NCI-H1694 (cell line): ENCODE measurements at places on chromosomes 12 and 14.

GRCh38 chr14:55807053-55807880 lies 227.3 kb downstream of the KTN1 start:
- DNase-seq: peak; percentile 82

DNA sequence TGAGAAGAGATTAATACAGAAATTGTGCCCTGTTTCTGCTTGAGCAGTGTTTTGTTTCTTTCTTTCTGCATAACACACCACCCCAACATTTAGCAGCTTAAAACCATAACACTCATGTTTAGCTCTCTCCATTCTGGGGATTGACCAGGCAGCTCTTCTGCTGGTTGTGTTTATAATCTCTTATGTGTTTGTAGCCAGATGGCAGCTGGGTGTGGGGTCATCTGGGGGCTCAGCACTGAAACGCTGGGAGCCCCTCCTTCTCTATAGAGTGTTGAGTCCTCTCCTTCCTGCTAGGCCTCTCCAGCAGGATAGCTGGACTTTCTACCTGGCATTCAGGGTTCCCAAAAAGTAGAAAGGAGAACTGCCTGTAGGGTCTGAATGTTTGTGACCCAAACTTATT lies 270.6 kb downstream of the TTC8 start:
- no peak for DNase-seq

GRCh38 chr12:44021471-44021971 lies 185.6 kb downstream of the TMEM117 start:
- DNase-seq: no peak

GRCh38 chr14:23452237-23452636 lies 16.8 kb upstream of the MYH7 start:
- DNase-seq: no peak

- no peak for DNase-seq
Observed at GRCh38 chr14:94119071-94119470, 8.5 kb downstream of the IFI27 start.

GRCh38 chr12:19234981-19235871 lies 105.7 kb downstream of the PLEKHA5 start:
- DNase-seq: no peak

- DNase-seq: no peak
Observed at GRCh38 chr12:121033625-121034349, 5.3 kb downstream of the OASL start.

- no peak for DNase-seq
Observed at GRCh38 chr12:20474443-20474842, 106.1 kb downstream of the PDE3A start.

GRCh38 chr14:78028471-78028870 lies 141.7 kb upstream of the NRXN3 start:
- DNase-seq: no peak

DNA sequence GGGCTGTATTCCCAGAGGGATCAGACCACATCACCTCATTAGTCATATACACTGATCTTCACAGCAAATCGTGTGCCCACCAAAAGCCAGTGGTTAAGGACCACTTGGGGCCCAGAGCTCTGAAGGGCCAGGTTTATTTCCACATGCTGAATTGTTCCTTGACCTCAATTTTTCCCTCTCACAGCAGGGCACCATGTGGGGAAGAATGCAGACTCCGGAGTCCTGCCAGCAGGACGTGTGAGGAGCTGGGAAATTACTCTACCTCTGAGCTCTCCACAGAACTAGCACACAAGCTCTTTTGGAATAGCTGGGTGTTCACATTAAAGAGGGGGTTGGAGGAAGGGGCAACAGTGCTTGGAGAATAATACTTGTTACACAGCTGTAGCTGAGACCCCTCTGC lies 57.6 kb upstream of the SEL1L start:
- DNase-seq: no peak

GRCh38 chr12:116631619-116632018 lies 72.4 kb downstream of the MAP1LC3B2 start:
- no peak for DNase-seq

GRCh38 chr12:43903686-43904085 lies 67.8 kb downstream of the TMEM117 start:
- DNase-seq: no peak

DNA sequence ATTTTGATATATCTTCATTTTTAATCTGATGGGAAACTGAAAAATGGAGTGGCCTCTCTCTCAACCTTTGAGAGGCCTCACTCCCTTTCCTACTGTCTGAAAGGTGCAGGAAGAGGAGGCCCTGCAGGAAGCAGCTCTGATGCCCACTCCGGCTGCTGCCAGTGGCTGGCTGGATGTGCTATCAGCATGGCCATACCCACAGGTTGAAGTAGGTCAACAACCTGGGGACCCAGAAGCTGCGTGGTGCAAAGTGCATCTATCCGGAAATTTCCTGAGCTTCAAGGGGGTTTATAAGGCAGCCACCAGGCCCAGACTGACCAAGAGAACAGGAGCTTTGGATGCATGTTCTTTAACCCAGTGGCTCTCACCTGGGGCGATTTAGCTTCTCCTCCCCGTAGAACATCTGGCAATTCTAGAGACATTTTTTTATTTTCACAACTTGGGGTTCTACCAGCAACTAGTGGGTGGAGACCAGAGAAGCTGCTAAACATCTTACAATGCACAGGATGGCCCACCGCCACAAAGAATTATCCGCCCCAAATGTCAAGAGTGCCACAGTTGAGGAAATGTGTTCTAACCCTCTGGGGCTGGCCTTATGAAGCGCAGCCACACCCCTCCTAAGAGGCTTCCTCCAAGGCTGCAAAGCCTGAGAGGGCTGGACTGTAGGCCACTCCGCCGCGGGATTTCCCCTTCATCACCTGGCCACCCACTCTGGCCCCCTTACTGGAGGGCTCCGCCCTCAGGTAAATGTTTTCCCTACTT lies 8.2 kb upstream of the BATF start:
- DNase-seq: no peak

- no peak for DNase-seq
Observed at GRCh38 chr12:6326316-6327228, 15.3 kb downstream of the TNFRSF1A start.

DNA sequence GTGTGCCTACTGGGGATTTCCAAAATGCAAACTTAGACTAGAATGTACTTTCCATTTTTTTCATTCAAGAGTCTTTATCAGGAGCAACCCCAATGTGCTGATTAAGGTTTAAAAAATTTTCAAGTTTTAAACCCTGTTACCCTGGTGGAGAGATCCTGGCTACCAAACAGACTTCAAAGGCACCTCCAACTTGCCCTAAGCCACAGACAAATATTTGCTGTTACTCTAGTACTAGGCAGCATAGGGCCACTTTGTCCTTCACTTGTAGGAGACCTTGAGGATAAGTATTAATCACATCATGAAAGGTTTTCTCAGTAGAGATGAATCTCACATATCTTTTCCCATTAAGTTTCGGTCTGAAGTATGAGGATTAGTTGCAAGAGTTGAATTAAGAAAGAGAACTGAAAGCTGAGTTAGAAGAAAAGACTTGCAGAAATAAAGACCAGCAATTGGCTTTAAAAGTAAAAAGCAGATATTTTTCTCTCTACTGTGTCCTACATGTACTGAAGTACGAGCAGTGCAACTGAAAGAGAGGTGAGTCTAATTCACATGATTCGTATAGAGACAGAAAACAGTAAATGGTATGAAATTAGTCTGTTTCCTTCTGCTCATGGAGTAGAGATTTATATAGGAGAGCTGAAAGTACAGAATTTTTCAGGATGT lies 28.3 kb downstream of the NTN4 start:
- DNase-seq: no peak

DNA sequence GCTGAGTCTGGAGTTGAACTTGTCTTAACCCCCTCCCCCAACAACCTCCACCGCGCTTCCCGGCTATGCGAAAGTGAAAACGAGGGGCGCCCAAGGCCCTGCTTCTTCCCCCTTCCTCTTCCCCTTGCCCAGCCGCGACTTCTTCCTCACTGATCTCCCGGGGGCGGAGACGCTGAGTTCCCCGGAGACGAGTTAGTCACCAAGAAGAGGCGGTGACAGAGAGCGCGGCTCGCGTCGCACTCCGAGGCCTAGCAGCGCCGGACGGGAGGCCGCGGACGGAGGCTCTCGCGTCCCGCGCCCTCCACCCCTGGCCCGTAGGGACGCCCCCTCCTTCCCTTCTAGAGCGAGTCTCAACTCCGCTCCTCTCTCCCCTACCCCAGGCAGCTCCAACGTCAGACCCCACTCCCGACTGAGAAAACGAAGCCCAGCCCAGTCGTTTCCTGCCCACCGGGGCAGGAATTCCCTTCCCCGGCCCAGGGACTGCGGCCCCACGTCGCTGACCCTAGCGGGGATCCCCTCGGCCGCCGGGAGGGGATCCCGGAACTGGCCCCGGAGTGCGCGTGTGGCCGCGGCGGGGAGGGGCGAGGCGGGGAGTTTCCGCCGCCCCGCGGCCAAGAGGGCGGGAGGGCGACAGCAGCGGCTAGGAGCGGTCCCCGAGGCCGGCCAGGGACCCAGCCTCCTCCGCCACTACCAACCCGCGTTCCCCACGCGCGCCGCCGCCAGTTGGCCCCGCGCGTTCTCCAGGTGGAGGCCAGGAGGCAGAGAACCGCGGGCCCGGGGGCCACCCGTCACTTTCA lies 1.4 kb downstream of the BAZ1A start:
- DNase-seq: no peak

- DNase-seq: peak; percentile 64
Observed at GRCh38 chr12:85036234-85036707, at the start of the genes LRRIQ1 and TSPAN19. Gene LRRIQ1 (plus strand): TSS chr12:85036351. CDS start chr12:85038177, 1,826 bp downstream. Gene TSPAN19 (minus strand): TSS chr12:85036277. CDS start chr12:85029946, 6,331 bp downstream.

DNA sequence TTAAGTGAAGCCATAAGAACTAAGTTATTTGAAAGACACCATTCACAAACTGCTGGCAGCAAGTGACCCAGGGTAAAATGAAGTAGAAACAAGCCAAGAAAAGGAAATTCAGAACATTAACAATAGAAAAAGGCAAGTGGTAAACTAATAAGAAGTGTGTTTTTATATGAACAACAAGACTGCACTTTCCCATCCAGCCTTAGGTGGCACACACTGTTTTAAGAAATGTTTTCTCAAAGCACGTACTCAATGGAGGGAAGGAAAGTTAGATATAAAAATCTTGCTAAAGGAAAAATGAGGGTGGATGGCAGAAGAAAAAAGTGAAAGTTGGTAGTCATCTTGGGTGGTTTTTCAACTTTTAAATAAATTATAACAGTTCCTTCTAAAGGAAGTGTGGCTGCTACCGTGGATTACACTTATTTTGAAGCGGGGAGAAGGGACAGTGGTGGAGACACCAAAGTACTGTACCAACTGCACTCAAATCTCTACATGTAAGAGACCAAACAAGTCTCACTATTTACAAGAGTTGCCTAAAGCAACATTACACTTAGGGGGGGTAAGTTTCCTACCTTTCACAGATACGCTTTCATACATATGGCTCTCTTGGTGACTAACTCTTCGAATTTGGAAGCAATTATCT lies 58.8 kb downstream of the SEL1L start:
- no peak for DNase-seq

- DNase-seq: no peak
Observed at GRCh38 chr12:65881348-65881961, 57.2 kb downstream of the HMGA2 start.

GRCh38 chr12:25069224-25069623 lies 120.3 kb upstream of the BCAT1 start:
- DNase-seq: no peak

- DNase-seq: no peak
Observed at GRCh38 chr12:28316049-28316448, 125.8 kb downstream of the CCDC91 start.

GRCh38 chr14:79242666-79243065 lies 968.6 kb downstream of the DIO2 start:
- DNase-seq: no peak

- DNase-seq: no peak
Observed at GRCh38 chr12:56425193-56425592, 24.0 kb downstream of the TIMELESS start.

GRCh38 chr12:14442221-14442881 lies 76.9 kb downstream of the ATF7IP start:
- no peak for DNase-seq

GRCh38 chr12:92136965-92137721 lies 8.5 kb downstream of the BTG1 start:
- no peak for DNase-seq

DNA sequence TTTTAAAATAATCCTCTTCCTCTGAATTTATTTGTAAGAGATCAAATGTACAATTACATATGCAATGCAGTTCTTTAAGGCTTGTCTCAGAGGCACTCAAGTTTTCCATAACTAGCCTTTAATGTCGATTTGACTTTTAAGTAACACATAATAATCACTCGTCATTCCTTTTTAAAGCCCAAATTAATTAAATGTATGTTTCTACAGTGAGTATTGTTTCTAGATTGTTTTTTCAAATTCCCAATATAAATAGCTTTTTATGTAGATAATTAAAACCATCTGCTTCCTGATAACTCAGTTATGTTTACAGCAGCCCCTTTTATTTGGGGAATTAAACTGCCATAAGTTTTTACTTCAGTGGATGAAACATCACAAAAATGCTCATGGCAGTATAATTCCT lies 185.1 kb downstream of the ETNK1 start:
- no peak for DNase-seq

DNA sequence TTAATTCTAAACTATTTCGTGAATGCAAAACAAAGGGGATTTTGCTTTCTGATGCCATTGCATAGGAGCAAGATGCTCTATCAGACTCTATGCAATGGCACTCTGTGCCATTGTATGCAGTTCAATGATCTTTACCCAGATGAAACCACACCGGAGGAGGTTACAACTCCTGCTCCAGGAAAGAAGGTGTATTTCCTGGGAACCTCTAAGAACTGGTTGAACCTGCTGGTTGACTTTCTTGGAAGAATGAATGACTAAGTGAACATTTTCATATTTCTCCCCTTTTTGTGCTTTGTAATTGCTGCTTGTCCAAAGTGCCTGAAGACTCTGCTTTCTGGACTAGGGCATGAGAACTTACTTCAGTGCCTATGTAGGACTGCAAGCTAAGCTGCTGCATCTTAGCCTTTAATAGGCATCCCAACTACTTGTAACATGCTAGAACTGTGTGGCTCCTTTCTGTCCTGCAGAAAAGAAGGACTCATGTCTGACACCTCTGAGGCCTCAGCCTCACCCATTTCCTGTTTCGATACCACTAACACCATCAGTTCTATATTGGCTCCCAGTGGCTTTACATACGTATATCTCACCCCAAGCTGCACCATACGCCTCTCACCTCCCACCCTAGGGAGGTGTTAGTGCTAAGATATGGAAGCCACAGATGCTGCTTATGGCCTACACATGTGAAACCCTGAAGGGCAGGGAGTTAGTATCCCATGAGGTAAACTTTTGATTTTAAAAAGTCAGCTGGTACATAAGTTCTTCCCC lies 193.5 kb upstream of the CNOT2 start:
- no peak for DNase-seq

- no peak for DNase-seq
Observed at GRCh38 chr12:10069099-10069498, 29.7 kb downstream of the CLEC1A start.

DNA sequence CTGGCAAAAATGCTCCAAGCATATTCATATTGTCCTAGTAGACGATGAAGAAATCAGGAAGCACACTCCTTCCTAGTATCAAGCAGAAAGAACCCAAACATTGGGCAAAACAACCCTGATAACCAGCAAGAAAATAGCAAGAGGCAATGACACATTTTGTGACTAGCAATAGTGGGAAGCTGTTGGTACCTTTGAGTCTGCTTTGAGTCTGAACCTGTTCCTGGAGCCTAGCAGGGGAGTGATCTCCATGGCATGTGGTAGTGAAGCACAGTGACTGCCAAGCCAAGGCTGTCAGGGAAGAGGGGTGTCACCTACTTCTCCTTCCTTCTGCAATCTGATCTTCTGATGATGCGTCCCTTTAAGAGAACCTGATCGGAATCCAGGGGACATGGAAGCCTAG lies 533.9 kb downstream of the VRK1 start:
- DNase-seq: no peak
